ENCODE measurements at places on chromosomes 7 and 10.

GRCh38 chr10:6528198-6528950 is 51.7 kb downstream of the PRKCQ start:
- peak; percentile 37 for DNase-seq

GRCh38 chr10:71156436-71156835 is 55.9 kb upstream of the UNC5B start:
- DNase-seq, result no peak

- no peak for DNase-seq
Observed at GRCh38 chr7:76998285-76998589, 33.9 kb downstream of the SPDYE17 start.

DNA sequence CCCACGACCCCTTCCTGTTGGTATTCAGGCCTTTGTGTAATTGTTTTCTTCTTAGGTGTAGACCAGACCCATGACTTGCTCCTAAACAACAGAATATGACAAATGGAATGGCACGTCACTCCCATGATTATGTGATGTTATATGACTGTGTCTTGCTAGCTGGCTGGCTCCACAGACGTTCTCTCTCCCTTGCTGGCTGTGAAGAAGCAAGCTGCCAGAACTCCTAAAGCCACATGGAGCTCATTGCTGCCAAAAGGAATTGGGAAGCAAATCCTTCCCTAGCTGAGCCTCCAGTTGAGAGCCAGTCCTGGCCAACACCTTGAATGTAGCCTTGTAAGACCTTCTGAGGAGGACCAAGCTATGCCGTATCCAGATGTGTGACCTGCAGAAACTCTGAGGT is 74.2 kb downstream of the RAB18 start:
- no peak for DNase-seq

GRCh38 chr10:27068217-27068891 is 31.9 kb downstream of the ANKRD26 start:
- DNase-seq, result no peak

DNA sequence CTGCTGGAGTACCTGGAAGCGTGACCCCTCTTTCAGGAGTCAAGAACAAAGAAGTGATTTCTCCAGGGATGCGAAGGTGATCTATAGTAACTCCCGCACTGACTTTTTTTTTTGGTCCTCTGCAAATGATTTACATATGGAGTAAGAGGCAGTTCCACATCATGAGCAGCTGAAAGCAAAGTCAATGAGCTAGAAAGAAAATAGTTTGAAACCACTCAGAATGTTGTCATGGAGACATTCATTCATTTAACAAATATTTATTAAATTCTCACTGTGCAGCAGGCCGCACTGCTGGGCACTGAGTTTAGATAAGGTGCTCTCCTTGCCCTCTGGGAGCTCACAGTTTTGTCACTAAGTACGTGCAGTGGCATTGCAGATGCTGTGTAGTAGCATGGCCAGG is 206.7 kb downstream of the CAMK1D start:
- DNase-seq, result no peak
